Left colon (tissue), 2 donors: ENCODE measurements at places on chromosomes 4 and X. TPM values are rescaled to one million over a fixed set of nuclear protein-coding genes. Genes with fewer than 3 reads are reported as not detected.

- DNase-seq, result peak; percentile 34
Measured at GRCh38 chr4:107740950-107741701, 21.1 kb upstream of the PAPSS1 start.

- no peak for DNase-seq
Measured at GRCh38 chr4:159787901-159788300, 685.0 kb downstream of the RAPGEF2 start.

- no peak for DNase-seq
Measured at GRCh38 chr4:122305853-122306252, 73.0 kb upstream of the ADAD1 start.

GRCh38 chrX:111095974-111096895 is at the start of gene PAK3:
TSS of gene PAK3 (plus strand) at chrX:111096191. CDS start at chrX:111123104, 26,913 bp downstream.
- DNase-seq, result peak; percentile 30

DNA sequence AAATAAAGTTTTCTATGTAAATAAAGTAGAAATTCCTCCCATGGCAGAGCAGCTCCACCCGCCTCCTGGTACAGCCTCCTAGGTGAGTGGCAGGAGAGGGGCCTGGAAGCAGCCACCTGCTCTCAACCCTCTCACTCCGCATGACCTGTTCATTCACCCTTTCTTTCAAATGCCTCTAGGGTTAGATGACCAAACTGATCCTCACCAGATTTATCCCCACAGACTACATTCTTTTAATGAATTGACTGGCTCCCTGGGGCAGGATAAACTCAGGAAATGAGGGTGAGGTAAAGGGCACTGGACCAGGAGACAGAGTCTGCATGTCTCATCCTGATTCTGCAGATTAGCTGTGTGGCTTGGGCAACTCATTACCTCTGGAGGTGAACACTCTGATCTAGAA is 32.6 kb upstream of the NKX6-1 start:
- DNase-seq, result no peak

DNA sequence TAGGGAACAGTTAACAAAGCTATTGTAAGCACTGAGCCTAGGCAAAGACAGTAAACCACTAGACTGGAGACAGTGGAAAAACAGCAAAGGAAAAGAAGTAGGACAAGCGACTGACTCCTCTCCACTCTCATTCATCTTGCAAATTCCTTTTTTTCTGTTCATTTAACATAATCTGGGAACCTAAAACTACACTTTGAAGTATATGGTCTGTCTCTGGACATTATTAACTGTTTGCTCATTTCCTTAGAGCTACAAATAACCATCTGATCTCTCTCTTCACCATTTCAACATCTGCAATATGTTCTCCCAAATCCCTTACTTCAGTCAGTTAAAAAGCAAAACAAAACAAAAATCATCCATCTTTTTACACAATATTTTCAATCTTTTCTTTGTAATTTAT is 642 bp downstream of the HMGN5 start:
- DNase-seq, result no peak

DNA sequence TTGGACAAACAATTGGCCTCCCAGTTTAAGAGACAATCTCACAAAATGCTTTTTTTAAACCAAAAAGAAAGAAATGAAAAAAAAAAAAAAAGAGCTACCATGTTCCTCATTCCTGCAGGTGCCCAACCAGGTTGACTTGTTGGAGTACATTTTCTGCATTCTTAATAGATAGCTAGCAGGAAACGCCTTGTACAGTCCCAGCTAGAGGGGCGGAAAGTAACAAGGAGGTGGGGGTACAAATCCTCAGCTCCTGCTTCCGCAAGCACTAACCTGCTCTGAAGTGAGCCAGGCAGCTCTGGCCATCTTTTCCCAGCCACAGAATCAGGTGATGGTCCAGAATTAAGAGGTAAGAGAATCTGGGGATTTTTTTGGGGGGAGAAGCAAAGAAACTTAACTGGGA is at the start of gene VGLL1:
VGLL1 (plus strand) TSS at position 265 of the 400 bp plus-strand sequence. CDS start 3,806 bp downstream, outside the sequence.
- DNase-seq, result no peak

GRCh38 chr4:168998596-168998995 is 11.5 kb downstream of the CBR4 start:
- no peak for DNase-seq

DNA sequence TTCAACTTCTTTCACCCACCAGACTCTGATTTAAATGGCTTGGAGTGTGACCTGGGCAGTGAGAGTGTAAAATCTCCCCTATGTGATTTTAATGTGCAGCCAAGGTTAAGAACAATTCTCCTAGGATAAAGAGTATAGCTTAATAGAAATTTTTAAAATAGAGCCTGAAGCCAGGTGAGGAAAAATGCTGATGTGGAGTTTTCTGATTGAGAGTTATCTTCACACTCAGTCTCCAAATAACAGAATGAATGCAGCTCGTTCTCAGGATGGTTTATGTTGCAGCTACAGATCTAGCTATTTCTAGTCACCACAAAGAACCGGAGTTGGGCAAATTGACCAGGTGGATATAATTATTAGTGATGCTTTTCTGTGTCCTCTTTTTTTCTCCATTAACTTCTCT is 70.7 kb downstream of the MOSPD2 start:
- no peak for DNase-seq

The FGFBP1 gene
- total RNA-seq, result 39.8 TPM

The HMX1 gene
- not detected for total RNA-seq

The LDB2 gene
- 3.1 TPM for total RNA-seq
